ENCODE measurements at places on chromosomes 12 and 14.

DNA sequence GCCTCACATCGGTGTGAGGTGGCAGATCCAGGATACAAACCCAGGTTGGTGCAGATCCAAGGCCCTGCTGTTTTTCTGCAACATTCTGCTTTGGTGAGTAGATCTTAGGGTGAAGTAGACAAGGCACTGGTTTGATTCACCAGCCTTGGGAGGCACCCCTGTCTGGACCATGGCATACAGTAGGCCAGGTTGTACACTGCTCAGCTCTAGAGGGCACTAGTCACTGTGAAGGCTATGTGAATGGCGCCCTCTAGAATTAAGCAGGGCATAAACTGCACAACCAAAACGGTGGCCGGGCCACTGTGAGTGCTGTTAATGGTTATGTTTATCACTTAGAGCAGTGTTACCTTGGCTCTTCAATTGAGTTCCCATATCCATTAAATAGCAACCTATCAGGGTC is 280.6 kb upstream of the PWP1 start:
- DNase-seq = no peak

GRCh38 chr12:70648831-70649230 is 11.6 kb upstream of the PTPRB start:
- DNase-seq = peak; percentile 29

DNA sequence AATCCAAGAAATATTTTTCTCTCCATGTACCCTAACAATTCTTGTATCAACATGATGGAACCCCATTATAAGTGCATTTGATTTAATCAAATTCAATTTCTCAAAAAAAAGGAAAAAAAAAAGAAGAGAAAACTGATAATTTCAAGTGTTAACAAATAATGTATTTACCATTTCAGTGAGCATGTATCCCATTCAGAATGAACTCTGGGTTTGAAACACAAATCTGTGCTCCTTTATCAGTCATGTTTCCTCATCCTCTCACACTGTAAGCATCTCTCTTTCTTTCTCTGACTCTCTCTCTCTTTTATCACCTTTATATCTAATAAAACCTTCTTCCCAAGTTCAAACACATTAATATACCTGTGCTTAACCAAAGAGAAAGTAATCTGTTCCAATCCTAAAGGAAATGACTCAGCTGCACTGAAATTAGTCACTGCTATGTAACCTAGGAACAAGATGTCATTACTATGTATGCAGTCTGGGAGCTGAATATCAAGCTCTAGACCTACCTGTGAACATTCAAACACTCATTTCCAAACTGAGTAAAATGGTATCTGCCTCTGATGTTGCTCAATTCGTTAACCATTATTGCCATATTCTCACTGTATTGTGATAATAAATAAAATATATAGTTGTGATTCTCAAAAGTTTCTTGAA is 135.0 kb upstream of the LRIG3 start:
- no peak for DNase-seq

- no peak for DNase-seq
Observed at GRCh38 chr12:84605983-84606382, 306.6 kb downstream of the SLC6A15 start.

DNA sequence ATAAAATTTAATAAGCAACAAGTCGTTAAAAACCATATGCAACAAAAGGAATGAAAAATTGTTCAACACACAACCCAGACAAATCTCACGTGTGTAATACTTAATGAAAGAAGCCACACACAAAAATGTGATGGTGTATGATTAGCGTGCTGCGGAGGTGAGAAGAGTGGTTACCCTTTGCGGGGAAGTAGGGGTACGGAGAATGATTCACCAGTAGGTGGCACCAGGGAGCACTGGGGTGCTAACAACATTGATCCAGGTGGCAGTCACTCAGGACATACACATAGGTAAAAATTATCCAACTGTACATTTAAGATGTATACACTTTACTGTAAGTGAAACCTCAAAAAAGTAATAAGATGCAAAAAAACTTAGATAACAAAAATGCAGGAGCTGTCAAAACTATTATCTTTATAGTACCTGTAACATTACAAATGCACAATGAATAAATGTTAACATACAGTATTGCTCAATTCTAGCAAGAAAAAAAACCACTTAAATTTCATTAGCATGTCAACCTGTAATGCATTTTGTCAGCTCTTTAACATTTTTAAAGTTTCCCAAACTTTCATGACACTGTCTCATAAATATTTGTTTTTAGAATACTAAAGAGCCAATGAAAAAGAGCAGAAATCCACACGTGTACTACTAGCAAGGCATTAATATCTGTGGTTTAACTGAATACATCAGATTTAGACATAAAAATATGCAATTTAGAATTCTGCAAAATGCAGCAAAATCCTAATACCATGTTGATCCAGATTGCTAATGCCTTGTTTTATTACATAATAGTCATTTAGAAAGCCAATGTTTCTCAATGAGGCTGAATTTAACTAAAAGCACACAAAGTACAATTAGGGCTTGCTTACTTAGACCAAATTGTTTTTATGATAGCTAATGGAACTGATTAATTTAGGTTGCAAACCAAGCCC is 46.7 kb downstream of the TMCC3 start:
- DNase-seq = no peak

- DNase-seq = no peak
Observed at GRCh38 chr14:57302883-57303282, 34.1 kb downstream of the AP5M1 start.

- DNase-seq = peak; percentile 33
Observed at GRCh38 chr12:65926119-65926908, 102.0 kb downstream of the HMGA2 start.

DNA sequence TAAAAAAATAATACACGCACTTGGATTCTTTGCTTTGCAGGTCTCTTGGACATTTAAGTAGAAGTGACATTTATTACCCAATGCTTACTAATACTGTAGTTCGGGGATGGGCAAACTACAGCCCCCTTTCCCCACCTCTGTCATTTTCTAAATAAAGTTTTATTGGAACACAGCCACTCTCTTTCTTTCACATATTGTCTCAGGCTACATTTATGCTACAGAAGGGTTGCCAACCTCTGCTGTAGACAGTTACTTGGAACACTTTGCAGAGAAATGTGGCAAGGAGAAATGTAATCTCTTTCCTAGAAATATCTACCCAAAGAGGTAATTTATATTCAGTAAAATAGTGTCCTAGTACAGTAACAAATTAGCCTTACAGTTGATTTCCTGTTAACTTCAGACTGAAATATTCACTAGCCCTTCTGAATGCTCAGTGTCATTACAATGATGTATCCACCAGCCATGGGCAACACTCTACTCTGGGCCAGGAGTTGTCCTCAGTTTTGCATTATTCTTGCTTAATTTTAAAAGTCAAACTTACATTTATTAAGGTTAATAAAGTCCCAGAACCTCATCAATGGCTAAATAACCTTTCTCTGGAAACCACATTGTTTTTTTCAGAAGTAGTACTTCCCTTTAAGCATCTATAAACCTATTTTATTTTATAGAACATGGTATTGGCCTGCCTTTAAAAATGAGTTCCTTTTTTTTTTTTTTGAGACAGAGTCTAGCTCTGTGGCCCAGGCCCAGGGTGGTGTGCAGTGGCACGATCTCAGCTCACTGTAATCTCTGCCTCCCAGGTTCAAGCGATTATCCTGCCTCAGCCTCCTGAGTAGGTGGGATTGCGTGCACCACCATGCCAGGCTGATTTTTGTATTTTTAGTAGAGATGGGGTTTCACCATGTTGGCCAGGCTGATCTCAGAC is 269.6 kb upstream of the AMIGO2 start:
- no peak for DNase-seq

GRCh38 chr14:68450391-68451120 is 342.3 kb downstream of the ZFP36L1 start:
- no peak for DNase-seq

- DNase-seq = peak; percentile 81
Observed at GRCh38 chr12:70367258-70368141, 1.4 kb downstream of the KCNMB4 start.

- DNase-seq = peak; percentile 43
Observed at GRCh38 chr12:1217191-1217949, 226.3 kb downstream of the ERC1 start.

GRCh38 chr12:113247123-113248050 is 26.1 kb downstream of the TPCN1 start:
- no peak for DNase-seq

- DNase-seq = peak; percentile 71
Observed at GRCh38 chr14:64645220-64645892, 58.9 kb upstream of the PLEKHG3 start.

DNA sequence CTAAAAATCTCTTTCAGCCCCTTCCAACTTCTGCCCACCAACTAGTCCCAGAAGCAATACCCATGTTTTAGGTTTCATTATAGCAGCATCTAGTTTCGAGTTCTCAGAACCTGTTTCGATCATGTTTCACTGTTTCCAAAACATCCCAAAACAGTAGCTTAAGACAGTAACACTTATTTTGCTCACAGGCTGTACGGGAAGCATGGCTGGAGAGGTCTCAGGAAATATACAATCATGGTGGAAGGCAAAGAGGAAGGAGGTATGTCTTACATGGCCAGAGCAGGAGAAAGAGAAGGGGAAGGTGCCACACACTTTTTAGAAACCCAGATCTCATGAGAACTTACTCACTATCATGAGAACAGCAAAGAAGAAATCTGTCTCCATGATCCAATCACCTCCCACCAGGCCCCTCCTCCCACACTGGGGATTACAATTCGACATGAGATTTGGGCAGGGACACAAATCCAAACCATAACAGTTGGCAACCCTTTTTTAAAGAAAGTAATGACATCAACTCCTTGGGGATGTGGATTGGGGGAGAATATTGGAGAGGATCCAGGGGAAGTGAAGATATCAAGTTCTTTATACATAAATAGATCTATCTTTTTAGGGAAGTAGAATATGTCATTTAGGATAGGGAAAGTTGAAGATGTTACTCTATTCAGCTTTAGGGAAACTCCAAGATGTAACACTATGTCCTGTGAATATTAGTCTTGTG is 269.9 kb upstream of the PLEKHG7 start:
- no peak for DNase-seq

DNA sequence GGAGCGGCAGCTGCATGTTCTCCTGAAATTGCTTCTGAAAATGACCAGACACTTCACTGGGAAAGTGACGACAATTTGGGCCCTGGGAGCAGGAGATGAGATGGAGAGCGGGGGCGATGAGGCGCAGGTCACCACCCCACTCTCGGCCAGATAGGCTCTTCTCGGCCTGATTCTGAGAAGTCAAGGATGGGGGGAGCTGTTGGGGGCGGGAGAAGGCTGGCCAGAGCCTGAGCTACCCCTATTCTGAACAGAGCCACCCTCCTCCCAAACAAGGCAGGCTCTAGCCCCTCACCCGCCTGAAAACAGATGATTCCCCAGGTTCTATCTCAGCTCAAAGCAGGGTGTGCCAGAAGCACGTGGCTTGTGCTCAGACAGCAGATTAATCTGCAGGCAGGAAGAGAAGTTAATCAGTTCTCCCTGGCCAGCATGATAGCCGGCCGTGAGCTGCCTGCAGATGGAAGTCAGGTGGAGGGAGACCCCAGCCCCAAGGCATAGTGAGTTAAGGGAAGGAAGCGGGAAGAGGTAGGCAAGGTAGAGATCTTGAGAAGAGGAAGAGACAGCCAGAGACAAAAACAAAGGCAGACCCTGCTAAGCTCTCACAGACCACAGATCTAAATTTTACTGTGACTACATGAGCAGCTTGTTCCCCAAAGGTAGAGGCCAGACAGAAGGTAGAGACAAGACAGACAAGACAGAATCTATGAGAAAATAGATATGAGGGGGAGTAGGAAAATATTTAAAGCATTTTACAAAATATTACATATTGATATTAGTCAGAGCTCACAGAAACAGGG is 10.9 kb upstream of the TAC3 start:
- DNase-seq = peak; percentile 32

- DNase-seq = no peak
Observed at GRCh38 chr12:66620026-66620425, 58.9 kb downstream of the GRIP1 start.

- DNase-seq = no peak
Observed at GRCh38 chr14:103105580-103106150, 11.1 kb downstream of the EXOC3L4 start.

DNA sequence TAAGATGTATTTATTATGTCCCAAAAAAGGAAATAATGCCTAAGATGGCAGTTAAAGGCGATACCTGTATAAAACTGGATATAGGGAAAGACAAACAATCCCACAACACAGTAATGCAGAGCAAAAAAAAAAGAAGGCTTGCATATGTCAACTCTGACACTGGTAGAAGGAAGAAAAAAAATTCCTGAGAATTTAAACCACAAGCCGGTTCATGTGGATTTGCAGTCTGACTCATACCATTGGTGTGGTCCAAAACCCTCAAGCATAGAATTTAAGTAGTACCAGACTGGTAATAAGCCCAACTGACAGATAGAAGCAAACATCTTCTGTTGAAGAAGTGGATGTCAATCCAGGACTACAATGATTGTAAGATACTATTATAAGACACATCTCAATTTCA is 7.2 kb downstream of the DNAI7 start:
- no peak for DNase-seq

DNA sequence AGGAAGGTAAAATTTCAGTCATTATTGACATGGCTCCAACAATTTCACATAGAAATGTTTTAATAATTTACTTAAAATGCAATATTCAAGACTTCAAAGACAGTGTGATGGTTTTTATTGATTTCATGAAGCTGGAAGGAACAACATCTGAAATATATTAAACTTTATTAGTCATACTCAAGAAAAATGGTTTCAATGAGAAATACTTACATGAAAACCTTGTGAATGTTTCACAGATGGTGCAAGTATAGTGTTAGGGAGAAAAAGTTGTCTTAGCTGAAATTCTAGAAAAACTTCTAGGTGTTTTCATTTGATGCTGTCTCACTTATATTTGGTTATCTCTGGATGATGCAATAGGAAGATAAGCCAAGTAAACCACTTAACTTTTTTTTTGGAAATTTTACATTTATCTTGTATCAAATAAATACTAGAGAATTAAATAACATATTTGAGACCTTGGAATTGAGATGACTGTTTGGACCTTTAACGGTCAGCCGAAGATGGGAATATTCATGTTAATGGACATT is 65.5 kb downstream of the PELI2 start:
- no peak for DNase-seq

DNA sequence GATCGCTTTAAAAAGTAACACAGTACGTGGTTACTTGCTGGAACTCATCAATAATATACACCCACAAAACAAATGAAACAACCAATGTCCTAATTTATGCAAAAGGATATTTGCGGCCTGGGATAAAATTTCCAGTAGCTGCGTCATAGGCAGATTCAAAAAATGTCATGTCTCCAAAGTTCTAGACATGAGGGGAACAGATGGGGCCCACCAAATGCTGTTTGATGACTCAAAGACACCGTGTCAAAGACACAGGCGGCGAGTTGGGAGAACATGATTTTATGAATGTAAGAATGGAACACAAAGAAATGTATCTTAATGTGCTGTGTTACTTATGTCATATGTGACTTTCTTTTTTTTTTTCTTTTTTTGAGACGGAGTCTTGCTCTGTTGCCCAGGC is 34.3 kb upstream of the NCOR2 start:
- no peak for DNase-seq

GRCh38 chr12:127130506-127131124 is 1136.4 kb upstream of the TMEM132C start:
- no peak for DNase-seq

GRCh38 chr12:94511506-94511905 is 51.8 kb upstream of the CEP83 start:
- no peak for DNase-seq
